ENCODE measurements at places on chromosomes 2 and 18. TPM values are rescaled to one million over a fixed set of nuclear protein-coding genes. Genes with fewer than 3 reads are reported as not detected.
A peak's percentile ranks its signal among the peaks of the same experiment; 100 is the strongest.

Gene MAPK4
- 1.5 TPM for polyA plus RNA-seq

DNA sequence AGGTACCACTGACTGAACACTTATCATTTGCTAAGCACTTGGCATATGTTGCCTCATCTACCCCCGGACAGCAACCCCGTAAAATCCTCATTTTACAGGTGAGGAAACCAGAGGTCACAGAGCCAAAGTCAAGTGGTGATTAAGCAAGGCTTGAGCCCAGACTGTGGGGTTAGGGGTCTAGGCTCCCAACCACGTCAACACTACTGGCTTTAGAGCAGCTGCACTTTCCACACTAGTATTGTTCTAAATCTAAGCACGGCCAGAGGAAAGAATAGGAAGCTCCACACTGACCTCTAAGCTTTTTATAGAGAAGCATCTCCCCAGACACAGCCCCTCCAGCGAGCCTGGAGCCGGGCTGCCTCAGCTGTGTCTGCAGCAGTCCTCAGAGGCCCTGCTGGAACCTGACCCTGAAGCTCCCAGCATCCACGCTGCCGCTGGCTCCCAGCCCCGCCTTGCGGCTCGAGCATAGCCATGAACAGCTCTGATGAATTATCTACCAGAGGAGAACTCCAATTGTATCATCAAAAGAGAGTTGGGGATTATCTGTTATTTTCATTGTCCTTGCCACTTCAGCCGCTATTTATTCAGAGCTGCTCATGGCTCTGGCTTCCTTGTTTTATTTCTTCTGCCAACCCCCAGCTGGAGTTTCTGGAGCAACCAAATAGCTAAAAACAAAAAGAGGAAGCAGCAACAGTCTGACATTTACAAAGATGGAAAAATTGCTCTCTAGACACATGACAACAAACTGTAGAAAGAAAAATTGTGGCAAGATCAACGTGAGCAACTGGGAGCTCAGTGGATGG, 62.2 kb upstream of the RTN4 start:
- no peak for DNase-seq

DNA sequence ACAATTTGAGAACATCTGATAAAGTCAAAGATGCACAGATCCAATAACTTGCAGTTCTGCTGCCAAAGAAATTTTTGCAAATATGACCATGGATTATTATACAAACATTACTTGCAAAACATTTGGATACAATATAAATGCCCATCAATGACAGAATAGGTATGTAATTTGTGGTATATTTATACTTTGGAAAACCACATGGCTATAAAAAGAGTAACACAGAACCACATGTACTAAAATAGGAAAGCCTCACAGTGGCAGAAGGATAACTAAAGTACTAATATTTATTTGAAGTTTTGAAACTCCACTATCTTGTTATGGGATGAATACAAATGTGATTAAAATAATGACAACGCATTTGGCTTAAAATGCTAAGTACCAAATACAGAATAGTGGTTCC, 51.8 kb upstream of the DNAJC10 start:
- DNase-seq, result no peak

- no peak for DNase-seq
Observed at GRCh38 chr2:36477746-36478145, 120.2 kb downstream of the FEZ2 start.

GRCh38 chr2:97983134-97983533, 12.6 kb downstream of the TMEM131 start:
- peak; percentile 24 for DNase-seq

DNA sequence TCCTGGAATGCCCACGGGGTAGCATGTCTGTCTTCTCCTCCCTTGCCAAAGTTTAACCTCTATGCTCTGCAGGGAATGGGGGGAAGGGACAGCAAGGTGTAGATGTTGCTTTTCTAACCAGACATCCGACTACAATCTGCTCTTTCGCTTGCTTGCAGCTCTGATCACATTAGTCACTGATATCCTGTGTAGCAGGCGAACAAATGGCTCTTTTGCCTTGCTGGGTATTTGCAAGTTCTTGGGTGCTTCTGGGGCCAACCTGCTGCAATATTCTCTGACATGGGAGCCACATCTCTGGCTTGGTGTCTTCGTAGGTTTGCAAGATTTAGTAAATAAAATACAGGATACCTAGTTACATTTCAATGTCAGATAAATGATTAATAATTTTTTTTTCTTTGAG, 190.0 kb downstream of the ASB1 start:
- no peak for DNase-seq

Gene CAPN14
- polyA plus RNA-seq, result 0.13 TPM

GRCh38 chr2:142875010-142875409, 2.5 kb upstream of the KYNU start:
- DNase-seq, result no peak

- DNase-seq, result no peak
Observed at GRCh38 chr2:26352892-26353291, 6.3 kb upstream of the ADGRF3 start.

GRCh38 chr2:181977661-181978350, 7.8 kb upstream of the PPP1R1C start:
- DNase-seq, result no peak
